ENCODE measurements at places on chromosomes 13 and 19.

GRCh38 chr19:49506575-49507105 is 5.8 kb upstream of the FCGRT start:
- DNase-seq: peak; percentile 76

DNA sequence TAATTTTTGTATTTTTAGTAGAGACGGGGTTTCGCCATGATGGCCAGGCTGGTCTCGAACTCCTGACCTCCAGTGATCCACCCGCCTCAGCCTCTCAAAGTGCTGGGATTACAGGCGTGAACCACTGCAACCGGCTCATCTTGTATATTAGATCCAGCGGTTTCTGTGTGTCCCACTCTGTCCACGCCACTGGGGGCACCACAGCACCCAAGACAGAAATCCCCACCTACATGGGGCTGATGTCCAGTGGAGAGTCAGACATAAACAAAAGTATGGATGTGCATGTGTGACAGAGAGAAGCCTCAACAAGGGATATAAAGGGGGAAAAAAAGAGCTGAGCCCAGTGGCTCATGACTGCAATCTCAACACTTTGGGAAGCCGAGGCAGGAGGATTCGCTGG is 65.8 kb upstream of the ADGRE5 start:
- no peak for DNase-seq

DNA sequence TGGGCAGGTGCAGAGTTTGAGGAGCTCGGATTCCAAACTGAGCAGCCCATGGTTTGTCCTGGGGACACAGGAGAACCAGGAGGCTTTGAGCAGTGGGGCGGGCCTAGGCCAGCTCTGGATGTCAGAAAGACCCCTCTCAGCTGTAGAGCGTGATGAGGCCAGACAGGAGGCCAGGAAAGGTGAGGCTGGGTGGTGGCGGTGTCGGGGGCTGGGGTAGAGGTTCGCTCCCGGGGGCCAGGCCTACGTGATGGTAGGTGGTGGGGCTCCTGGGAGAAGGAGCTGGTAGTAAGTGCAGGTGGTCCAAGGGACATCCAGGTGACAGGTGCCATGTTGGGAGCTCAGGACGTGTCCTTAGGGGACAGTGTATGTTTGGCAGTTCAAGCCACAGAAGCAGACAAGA is 13.5 kb upstream of the PTOV1 start:
- DNase-seq: no peak

GRCh38 chr19:3184847-3185460 is 776 bp upstream of the NCLN start:
- peak; percentile 65 for DNase-seq

- DNase-seq: peak; percentile 94
Observed at GRCh38 chr19:47243776-47244547, 12.4 kb upstream of the CCDC9 start.

DNA sequence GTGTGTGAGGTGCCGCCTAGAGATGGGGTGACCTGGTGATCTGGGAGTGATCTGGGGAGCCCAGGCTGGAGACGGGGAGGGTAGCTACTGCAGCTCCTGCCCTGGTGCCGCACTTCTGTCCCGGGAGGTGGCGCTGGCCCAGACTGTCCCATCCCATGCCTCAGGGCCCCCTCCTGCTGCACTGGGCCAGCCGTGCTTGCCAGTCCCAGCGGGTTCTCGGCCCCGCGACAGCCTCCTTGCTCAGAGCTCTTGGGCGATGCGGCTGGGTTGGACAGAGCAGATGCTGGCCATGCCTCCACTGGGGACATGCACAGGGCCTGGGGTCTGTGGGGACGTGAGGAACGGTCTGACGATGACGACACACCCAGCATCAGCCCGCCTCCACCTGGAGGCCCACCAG is 2.5 kb downstream of the RAX2 start:
- DNase-seq: no peak

- no peak for DNase-seq
Observed at GRCh38 chr19:19661141-19661674, 2.3 kb downstream of the ATP13A1 start.

- no peak for DNase-seq
Observed at GRCh38 chr13:26968431-26969341, 202.9 kb downstream of the USP12 start.

DNA sequence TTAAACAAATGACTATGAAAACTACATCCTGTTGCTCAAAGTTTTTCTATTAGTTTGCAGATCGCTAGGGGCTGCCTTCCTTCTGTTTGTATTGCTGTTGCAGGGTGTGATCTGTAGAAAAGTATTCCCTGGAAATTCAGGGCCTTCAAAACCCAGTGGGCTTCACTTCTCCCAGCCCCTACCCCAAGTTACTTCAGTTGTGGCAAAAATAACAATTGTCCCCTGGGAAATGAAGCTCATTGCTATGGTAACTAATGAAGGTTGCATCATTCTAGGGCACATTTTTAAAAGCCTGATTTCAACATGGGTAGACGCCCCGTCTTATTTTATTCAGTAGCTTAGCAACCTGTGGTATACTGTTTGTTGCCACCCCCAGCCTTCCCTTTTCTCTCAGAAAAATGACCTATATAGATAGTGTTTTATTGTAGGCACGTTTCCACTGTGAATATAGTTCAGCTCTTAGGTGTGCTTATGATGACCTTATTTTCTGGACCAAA is 60.9 kb downstream of the WDFY2 start:
- no peak for DNase-seq

DNA sequence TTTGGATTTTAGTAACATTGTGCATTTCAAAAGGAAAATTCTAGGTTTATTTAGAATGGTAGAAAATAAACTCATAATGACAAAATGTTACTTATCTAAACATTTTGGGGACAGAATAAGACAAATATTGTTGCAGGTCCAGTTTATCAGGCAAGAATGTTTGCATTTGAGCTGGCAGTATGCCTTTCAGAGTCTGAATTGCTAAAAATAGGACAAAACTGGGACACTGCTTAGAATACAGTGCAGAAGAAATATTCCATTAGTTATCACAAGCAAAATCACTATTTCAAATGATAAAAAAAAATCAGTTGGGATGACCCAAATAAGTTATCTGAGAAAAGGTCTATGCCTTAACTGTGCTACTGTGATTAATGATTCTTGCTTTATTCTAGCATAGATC is 870.3 kb upstream of the MIR17HG start:
- DNase-seq: no peak

GRCh38 chr19:3378352-3379150 is 12.2 kb downstream of the NFIC start:
- DNase-seq: no peak

DNA sequence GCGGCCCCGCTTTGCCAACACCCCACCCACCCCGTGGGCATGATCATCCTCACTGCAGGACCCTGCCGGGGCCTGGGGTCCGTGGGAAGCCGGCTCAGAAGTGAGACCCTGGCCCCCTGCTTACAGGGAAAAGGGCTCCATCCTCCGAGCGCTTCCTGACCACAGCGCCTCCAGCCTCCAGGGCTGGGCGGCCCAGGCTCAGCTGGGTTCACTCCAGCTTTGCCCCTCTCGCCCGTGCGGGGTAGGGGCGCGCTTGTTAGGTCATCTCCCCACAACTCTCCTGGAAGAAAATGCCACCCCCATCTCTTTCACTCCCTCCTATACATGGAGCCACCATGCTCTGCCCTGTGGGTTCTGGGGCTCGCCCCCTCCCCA is 6.6 kb upstream of the C1QTNF9B start:
- DNase-seq: peak; percentile 22

All from NCI-H146 (cell line).